ENCODE measurements at places on chromosomes 5 and 9. TPM values are rescaled to one million over a fixed set of nuclear protein-coding genes. Genes with fewer than 3 reads are reported as not detected.

Gene GADD45G
- total RNA-seq = not detected

DNA sequence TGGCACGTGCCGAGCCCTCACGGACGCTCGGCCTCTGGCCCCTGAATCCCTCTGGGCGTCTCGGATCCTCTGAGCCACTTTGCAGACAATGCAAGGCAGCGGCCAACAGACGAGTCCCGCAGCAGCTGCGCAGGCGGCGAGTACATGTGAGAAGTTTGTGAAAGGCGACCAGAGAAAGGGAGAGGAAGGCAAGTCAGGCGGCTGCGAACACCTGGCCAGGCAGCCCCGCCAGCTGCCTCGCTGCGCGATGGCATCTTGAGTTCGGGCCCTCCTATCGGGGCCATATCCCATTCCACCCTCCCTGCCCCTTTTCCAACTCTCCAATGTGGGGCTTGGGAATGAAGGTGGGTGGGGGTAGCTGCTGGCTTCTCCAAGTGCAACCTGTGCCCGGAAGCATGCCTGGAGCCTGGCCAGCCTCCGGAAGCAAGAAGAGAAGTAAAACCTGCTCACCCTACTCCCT lies 4.5 kb upstream of the POU4F3 start:
- no peak for DNase-seq

GRCh38 chr5:36276864-36277263 lies 24.8 kb downstream of the RANBP3L start:
- DNase-seq = no peak

DNA sequence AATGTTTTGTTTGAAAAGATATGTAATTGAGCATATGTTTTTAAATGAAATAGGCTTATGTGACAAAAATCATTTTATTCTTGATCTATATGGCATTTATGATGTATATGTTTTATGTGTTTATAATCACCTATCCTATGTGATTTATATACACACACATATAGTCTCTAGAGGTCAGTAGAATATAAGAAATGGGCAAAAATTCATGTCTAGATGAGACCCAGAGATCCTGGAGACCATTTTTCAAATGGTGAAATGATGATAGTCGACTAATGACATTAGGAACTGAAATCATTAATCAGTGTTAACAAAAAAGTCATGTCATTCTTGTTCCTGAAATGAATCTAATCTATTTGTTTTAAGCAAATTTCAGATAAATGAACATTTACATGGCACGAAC lies 709.2 kb upstream of the WWC1 start:
- no peak for DNase-seq

Gene GABRP
- total RNA-seq = not detected

- DNase-seq = no peak
These were observed 46.8 kb downstream of the APTX start for GRCh38 chr9:32954642-32955041.

Gene CSF1R
- total RNA-seq = 0.17 TPM

DNA sequence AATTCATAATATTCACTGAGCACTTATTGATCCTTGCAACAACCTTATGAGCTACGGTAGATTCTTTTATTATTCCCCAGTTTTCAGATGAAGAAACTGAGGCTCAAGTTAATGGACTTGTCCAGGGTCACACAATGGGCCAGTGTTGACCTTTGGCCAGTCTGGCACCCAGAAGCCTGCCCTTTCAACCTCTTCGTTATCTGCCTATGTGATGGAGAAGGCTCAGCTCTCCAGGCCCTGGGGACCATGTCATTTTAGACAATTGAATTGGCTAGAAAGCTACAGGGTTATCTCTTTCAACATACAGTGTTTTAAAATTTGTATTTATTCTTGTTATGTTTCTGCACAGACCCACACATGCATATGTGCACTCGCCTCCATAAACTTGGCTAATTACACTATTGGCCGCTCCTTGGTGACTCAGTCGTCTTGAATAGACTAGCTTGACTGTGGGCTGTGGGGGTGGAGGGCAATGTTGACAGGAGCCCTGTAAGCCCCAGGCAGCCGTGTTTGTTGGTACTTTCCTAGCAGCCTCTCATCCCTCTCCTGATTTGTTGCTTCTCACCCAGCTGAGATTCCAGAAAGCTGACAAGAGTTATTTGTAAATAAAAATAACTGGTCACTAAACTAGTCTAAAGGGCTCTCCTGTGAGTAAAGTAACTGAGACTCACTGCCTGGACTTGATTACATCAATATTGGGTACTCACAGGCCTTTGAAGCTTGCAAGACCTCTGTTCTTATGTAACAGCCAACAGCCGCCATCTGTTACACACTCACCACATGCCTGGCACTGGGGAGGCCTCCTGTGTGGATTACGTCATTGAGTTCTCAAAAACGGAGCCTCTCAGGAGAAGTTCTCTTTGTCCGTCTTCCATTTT lies 8.5 kb upstream of the ANGPTL2 start:
- DNase-seq = no peak
